ENCODE measurements at places on chromosomes 7 and 10. TPM values are rescaled to one million over a fixed set of nuclear protein-coding genes. Genes with fewer than 3 reads are reported as not detected.
A peak's percentile ranks its signal among the peaks of the same experiment; 100 is the strongest.

KLF14 gene
- not detected for total RNA-seq

DNA sequence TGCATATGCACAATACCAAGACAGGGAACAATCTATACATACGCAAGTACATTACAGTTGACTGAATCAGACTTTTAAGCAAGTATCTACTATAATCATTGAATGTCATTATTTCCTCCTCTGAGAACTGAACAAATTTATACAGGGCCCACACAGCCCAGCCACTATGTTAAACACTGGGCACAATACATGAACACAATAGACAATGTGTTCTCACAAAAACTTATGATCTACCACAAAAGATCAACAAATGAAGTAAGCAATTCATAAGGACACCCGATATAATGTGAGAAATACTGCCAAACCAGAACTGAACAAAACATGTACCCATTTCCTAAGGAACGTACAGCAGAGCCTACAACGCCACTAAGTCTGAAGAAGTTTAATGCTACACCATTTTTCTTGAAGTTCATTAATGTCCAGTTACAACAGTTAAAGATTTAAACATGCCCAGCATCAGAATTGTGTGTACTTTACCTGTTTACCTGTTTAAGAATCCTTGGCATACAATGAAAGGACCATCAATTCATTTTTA lies 31.5 kb downstream of the SHTN1 start:
- H3K4me1 ChIP-seq: no peaks in the 10 kb centered on the region
- H3K27me3 ChIP-seq: no peaks in the 10 kb centered on the region
- DNase-seq: no peak
- H3K36me3 ChIP-seq: no peaks in the 10 kb centered on the region

DNA sequence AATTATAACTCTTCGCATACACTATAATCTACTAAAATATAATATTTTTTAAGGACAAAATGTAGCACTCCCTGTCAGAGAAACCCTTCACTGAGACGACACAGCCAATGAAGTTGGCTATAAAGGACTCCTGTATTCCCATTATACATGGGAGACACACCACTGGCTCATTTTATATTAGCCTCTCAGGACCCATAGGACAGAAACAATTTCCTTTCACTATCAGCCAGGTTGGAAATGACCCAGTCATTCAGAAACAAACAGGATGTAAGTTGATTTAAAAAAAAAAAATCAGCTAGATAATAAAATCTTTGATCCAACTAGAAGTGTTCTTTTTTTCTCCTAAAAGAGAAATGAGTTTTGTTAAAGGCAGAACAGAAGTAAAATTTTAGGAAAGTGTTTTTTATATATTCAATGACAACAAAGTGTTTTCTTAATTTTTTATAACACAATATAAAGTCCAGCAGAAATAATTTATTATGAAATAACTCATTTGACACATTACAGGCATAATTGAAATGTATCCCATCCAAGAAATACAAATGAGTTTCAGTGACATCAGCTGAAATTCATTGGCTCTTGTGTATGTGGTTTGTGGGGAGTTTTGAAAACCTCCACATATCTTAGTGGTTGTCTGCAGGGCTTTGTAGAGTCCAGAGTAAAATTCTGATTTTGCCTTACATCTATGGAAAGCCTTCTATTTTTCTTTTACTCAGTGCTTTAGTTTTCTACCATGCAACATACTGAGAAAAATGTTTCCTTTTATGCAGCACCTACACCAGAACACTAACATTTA lies 64.1 kb downstream of the CTTNBP2 start:
- no peak overlapping the region for H3K4me3 ChIP-seq
- no peak overlapping the region for H3K27ac ChIP-seq
- peaks cover 15% of the 10 kb centered on the region for H3K4me1 ChIP-seq

- no peak overlapping the region for H3K4me3 ChIP-seq
- no peaks in the 10 kb centered on the region for H3K36me3 ChIP-seq
- H3K27me3 ChIP-seq: no peaks in the 10 kb centered on the region
- H3K27ac ChIP-seq: peak overlapping the region; percentile 16
- peaks cover 11% of the 10 kb centered on the region for H3K4me1 ChIP-seq
These were observed 111.4 kb upstream of the CACUL1 start for GRCh38 chr10:118865998-118866693.

GRCh38 chr10:114534571-114534981 lies 123.5 kb downstream of the ABLIM1 start:
- H3K36me3 ChIP-seq: no peaks in the 10 kb centered on the region
- no peaks in the 10 kb centered on the region for H3K27me3 ChIP-seq

DNA sequence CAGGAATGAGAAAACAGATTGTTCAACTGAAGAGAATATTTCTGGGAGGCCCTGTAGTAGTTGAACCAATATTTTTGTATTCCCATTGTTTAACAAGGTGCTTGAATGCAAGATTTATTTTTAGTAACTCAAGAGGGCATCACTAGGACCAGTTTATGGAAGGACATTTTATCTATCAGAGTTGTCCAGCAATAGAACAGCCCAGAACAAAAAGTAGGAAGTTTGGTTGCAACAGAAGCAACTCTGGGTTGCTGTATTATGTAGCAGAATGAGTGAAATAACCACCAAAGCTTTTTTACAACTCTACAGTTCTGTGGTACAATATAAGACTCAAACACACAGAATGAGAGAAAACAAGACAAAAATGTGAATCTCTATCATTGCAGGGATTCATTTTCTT lies 34.7 kb downstream of the CPED1 start:
- no peak overlapping the region for H3K4me3 ChIP-seq
- H3K4me1 ChIP-seq: peaks cover 82% of the 10 kb centered on the region
- no peaks in the 10 kb centered on the region for H3K36me3 ChIP-seq
- peak overlapping the region; percentile 79 for H3K27ac ChIP-seq
- H3K27me3 ChIP-seq: no peaks in the 10 kb centered on the region
- DNase-seq: no peak

- peak overlapping the region; percentile 41 for H3K27ac ChIP-seq
- H3K4me1 ChIP-seq: no peaks in the 10 kb centered on the region
- no peak for DNase-seq
- no peaks in the 10 kb centered on the region for H3K27me3 ChIP-seq
- H3K4me3 ChIP-seq: no peak overlapping the region
These were observed 6.5 kb downstream of the CHST12 start for GRCh38 chr7:2409745-2410414.

- no peak for DNase-seq
- H3K4me3 ChIP-seq: no peak overlapping the region
- H3K27me3 ChIP-seq: no peaks in the 10 kb centered on the region
- H3K4me1 ChIP-seq: no peaks in the 10 kb centered on the region
- H3K27ac ChIP-seq: no peak overlapping the region
These were observed 142.3 kb upstream of the BET1 start for GRCh38 chr7:94146408-94146807.

DNA sequence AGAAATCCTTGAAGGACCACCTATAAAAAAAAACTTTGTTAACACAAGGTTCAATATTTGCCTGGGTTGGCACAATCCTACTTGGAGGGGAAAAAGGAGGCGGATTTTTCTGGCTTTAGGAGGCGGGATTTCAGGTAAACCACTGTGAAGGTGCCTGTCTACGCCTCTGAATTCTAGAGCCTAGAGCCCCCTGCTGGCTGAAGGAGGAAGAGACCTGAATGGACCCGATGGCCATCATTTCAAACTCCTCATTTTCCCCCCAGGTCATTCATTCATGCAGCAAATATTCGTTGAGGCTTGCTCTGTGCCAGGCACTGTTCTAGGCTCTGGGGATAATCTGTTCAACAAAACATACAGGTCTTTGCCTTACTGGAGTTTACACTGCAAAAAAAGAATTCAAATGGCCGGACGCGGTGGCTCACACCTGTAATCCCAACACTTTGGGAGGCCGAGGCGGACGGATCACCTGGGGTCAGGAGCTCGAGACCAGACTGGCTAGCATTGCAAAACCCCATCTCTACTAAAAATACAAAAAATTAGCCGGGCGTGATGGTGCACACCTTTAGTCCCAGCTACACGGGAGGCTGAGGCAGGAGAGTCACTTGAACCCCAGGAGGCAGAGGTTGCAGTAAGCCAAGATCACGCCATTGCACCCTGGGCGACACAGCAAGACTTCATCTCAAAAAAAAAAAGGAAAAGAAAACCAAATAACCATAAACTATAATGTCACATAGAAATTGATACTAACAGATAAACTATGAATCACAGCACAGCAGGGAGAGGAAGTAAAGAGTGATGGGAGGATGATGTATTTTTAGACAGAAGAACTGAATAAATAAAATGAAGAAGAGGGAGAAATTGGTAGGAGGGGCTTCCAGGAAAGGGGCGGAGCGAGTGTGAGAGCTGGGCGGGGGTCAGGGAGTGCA lies 90.1 kb upstream of the NFE2L3 start:
- H3K4me3 ChIP-seq: no peak overlapping the region
- H3K27me3 ChIP-seq: peaks cover 37% of the 10 kb centered on the region
- no peak overlapping the region for H3K27ac ChIP-seq
- DNase-seq: no peak
- no peaks in the 10 kb centered on the region for H3K36me3 ChIP-seq

- peaks cover 12% of the 10 kb centered on the region for H3K4me1 ChIP-seq
- H3K4me3 ChIP-seq: no peak overlapping the region
- no peak overlapping the region for H3K27ac ChIP-seq
- H3K36me3 ChIP-seq: no peaks in the 10 kb centered on the region
These were observed 11.5 kb upstream of the DLD start for GRCh38 chr7:107879400-107880035.

DNA sequence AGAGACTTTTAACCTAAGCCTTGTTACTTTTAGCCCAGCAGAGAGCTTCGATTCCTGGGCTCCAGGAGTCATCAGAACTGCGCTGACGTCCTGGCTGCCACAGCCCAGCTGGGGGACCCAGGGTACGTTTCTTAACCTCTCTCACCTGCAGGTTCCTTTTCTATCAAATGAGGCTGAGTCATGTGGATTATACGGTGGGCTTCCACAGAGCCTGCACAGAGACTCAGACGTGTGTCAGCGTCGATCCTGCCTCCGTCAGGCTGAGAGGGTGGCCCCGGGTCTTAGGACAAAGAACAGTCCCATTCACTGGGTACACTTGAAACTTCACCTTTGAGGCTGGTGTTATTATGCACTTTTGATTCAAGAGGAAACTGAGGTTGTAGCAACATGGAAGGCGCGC lies 100.7 kb upstream of the FGFR2 start:
- H3K4me3 ChIP-seq: no peak overlapping the region
- no peaks in the 10 kb centered on the region for H3K27me3 ChIP-seq
- no peak for DNase-seq
- no peak overlapping the region for H3K27ac ChIP-seq

DNA sequence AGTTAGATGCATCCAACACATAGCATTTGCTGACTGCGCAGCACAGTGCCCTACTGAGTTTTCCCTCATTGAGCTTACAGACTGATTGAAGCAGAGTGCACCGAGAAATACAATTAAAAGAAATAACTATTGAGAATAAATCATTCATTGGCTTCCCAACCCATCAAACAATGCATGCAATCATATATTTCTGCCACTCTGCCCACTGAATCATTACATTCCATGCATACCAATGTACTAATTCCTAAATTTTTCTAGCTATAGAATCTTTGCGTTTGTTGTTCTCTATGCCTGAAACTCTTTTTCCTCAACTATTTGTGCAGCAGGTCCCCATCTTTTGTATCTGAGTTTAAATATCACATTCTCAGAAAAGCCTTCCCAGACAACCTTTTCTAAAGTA lies 783.8 kb downstream of the SORCS1 start:
- no peaks in the 10 kb centered on the region for H3K36me3 ChIP-seq
- no peaks in the 10 kb centered on the region for H3K4me1 ChIP-seq
- DNase-seq: no peak
- no peak overlapping the region for H3K27ac ChIP-seq
- H3K4me3 ChIP-seq: no peak overlapping the region

DNA sequence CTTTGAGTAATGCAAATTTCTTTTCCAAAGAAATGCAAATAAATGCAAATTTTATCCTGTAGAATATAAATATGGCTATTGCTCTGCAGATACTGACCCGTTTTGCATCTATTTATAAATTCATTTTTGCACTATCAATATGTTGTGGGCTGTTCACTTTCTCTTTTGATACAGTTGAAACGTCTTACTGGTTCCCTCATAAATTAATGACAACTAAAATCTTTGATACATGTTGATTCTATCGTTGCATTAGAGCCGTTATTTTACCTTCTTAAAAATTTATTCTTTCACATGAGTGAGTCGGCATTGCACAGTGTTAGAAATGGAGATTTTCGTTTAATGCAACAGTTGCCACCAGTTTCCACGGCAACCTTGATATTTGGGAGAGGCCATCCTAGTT lies 689.3 kb upstream of the FOXK1 start:
- H3K27ac ChIP-seq: no peak overlapping the region
- DNase-seq: no peak
- no peak overlapping the region for H3K4me3 ChIP-seq
- no peaks in the 10 kb centered on the region for H3K27me3 ChIP-seq
- H3K4me1 ChIP-seq: no peaks in the 10 kb centered on the region

DNA sequence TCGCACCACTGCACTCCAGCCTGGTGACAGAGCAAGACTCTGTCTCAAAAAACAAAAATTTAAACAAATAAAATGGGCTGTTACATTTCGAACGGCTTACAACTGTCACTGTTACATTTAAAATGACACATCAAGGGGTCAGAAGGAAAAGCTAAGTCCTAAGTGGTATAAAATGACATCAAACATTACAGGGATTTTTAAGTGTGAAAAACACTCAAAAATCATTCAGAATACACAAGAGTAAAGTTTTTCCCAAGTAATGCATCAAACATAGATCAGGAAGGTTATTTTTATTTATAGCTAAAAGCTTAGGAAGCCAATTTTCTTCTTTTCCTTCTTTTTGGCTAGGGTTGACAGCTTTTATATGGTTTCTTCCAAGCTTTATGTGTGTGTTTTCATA lies 39.0 kb downstream of the CCDC3 start:
- no peak overlapping the region for H3K4me3 ChIP-seq
- no peaks in the 10 kb centered on the region for H3K27me3 ChIP-seq
- no peak for DNase-seq
- H3K4me1 ChIP-seq: no peaks in the 10 kb centered on the region
- H3K36me3 ChIP-seq: no peaks in the 10 kb centered on the region
- H3K27ac ChIP-seq: no peak overlapping the region

DNA sequence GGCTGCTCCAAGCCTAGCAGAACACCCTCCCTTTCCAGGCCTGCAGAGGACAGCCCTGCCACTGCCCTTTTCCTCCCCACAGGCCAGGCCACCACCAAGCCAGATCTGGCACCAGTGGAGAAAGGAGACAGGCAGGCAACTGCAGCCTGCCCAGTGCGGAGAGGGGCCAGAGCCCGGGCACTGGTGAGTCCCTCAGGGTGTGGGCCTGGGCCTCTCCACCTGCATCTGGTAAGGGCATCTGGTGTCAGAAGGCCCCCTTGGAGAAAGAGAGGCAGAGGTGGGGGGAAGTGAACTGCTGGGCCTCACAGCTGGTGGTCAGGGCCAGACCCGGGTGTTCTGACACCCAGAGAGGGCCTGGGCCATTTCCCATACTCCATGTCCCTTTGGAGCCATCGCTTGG lies 27.9 kb downstream of the ZNF783 start:
- peaks cover 10% of the 10 kb centered on the region for H3K36me3 ChIP-seq
- H3K4me3 ChIP-seq: no peak overlapping the region
- H3K4me1 ChIP-seq: no peaks in the 10 kb centered on the region
- H3K27ac ChIP-seq: no peak overlapping the region
- H3K27me3 ChIP-seq: no peaks in the 10 kb centered on the region
